ENCODE measurements at places on chromosomes 16 and 17.

DNA sequence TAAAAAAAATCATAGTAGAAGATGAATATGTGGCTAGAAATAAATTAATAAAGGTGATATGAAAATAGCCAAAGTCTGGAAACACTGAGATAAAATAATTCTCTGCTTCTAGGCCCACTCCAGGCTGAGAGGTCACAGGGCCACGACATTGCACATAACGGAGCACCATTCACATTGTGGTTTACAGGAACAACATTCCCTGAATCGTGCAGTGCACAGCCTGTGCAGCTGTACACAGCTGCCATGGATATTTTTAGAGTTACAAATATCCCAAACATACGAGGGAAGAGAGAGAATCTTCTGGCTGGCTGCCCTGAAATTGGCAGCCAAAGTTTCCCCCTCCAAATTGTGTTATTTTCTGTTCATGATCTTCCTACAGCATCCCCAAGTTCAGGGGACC, 68.8 kb downstream of the GSG1L start:
- DNase-seq: no peak

GRCh38 chr16:57906382-57907316, 64.3 kb downstream of the CNGB1 start:
- no peak for DNase-seq

DNA sequence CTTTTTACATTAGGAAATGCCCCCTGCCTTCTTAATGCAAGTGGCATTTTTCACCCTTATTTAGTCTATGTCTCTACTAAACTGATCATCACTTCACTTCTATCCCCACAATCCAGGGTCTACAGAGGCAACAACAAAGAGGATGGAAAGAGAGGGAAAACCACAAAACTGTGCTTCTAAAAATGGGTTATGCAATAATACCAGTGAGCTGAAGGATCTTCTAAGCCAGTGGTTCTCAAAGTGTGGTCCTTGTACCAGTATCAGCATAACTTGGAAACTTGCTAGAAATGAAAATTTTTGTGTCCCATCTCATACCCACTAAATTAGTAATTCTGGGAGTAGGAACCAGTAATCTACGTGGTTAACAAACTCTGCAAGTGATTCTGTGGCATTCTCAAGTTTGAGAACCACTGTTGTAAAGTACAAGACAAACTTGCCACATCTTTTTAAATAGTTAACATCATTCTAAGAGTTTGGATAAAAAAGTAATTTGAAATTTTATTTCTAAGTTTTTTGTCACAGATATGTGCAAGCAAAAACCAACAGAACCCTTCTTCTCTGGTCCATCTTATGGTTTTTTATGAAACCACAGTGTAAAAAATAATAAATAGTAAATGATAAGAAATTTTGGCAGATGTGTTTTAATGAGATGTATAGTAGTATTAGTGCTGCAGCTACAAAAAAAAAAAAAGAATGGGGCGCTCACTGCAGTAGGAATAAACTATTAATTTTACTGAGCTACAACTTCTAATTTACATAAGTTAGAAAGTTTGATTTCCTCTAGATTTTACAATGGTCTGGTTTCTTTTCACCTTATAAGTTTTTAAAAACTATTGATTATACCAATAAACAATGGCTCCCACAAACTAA, 16.2 kb downstream of the CDC27 start:
- peak; percentile 9 for DNase-seq

- DNase-seq: peak; percentile 32
Observed at GRCh38 chr17:59389066-59389465, 57.6 kb downstream of the YPEL2 start.

- no peak for DNase-seq
Observed at GRCh38 chr16:78972006-78972405, 628.5 kb downstream of the MAF start.

DNA sequence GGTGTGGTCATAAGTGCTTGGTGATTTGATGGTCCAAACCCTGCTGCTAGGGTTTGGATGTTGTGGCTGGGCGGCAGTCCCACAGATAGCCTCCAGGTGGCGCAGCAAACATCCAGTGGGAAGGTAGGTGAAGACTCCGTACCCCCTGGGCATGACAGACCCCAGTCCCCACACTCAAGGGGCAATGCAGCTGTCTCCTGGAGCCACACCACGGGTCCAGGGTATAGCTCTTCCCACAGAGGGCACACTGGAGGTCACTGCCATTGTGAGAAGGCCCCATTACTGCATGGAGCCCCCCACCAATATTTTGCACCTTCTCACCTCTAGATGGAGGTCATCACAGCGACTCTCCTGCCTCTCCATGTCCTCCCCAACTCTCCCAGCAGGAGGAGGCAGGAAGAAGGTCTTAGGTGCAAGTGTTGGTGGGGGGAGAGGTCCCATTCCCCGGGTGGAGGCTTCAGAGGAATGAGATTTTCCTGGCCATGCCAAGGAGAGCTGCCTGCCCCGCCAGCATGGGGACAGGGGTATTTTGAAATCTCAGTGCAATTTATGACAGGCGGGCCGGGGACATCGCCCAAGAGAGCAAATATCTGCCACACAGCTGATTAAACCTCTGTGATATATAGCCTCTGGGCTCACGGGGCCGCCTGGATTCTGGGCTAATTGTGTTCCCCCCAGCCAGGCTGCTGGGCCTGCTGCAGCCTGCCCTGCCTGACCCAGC, 17.1 kb upstream of the C17orf113 start:
- peak; percentile 32 for DNase-seq

GRCh38 chr16:23283571-23283970, 18.5 kb upstream of the SCNN1B start:
- no peak for DNase-seq

GRCh38 chr17:37117373-37118142, 168.8 kb downstream of the AATF start:
- DNase-seq: no peak

DNA sequence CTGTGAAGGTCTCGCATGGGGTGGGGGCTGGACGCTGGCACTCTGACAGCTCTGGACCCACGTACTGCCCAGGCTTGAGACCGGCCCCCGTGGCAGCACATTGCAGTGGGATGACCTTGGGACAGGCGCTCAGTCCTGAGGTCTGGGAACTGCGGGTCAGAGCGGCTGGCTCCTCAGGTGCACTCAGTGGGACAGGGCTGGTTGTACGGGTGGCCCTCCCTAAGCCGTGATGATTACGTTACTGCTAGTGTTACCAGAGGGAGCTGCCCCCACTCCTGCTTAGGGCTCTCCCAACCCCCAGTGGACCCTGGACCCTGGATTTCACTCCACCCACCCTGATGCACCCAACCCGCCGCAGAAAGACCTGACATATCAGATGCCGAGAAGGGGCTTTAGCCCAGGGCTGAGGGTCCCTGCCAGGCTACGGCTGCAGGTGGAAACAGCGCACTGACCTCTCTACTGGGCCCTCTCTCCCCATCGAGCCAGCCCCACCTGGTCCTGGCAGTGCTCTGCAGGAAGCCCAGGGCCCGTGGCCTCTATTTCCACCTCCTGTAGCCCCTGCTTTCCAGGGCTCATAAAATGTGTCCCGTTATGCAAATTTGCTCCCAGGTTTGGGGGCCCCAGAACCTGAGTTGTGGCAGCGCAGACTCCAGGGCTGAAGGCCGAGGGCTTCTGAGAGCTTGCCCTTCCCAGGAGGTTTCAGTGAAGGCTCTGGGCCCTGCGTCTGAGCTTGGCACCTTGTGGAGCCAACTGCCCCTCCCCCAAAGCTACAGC, 77.2 kb downstream of the RTN4RL1 start:
- no peak for DNase-seq

DNA sequence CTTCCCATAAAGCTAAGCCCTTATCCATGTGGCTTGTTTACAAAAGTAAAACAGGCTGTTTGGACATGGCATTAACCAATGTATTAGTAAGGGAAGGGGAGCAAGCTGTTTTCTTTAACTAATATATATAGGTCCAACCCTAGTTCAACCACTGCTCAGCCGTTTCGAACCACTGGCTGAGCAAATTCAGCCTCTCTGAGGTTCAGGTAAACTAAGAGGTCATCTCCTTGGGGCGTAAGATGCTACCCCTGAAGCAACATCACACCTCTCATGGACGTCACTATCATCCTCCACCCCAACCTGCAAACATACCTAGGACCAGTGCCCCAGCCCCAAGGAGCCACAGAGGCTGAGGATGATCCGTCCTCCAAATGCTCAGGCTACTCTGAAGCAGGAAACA, 45.2 kb downstream of the ANKRD11 start:
- no peak for DNase-seq

DNA sequence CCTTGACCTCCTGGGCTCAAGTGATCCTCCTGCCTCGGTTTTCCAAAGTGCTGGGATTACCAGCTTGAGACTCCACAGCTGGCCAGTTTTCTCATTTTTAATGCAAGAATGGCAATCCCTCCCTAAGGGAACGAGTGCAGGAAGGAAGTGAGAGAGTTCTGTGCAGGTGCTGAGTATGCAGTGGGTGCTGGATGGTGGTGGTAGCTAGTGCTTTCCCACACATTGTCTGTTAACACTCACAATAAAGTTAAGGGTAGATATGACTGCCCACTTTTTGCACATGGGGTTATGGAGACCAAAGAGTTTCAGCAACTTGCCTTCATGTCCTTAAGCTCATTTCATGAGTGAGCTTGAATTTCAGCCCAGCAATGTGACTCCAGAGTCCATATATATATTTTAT, 18.5 kb downstream of the RGS9 start:
- DNase-seq: no peak

DNA sequence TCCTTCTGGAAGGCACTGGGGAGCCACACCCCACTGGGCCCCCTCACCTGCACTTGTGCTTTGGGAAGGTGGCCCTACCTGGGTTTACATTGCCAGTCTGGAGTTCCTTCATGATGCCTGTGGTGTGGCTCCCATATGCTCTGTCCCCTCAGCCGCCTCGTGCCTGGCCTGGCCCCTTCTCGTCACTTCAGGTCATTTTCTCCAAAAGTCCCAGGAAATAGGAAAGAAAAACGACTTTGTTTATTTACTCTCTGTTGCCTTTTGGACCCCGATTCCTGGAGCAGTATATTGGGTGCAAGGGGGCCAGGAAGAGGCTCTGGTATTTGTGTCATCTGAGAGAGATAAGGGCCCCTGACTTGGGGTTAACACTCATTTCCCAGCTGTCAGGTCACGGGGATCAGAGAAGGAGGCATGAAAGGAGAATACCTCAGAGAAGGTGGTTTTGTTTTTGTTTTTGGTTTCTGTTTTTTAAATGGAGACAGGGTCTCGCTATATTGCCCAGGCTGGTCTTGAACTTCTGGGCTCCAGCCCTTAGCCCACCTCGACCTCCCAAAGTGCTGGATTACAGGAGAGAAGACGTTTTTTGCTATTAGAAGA, 4.7 kb downstream of the SOCS3 start:
- no peak for DNase-seq

- DNase-seq: no peak
Observed at GRCh38 chr17:32492264-32492589, 5.4 kb downstream of the CDK5R1 start.

DNA sequence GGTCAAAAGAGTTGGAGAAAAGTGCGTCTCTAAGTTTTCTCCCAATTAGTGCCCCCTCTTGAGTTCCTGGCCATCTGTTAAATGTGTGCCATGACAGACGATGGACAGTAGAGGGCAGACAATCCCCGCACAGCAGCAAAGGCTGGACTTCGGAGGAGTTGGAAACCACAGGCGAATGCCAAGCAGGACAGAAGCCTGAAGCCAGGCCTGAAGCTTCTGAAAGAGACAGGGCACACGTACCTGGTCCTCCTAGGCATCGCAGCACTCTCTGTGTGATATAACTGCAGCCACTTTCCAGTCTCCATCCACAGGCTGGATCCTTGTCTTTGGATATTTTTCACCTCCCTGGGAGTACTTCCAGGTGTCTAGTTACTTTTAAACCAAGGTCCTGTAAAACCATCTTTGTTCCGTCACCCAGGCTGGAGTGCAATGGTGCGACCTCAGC, 14.5 kb downstream of the C17orf100 start:
- DNase-seq: peak; percentile 74

- DNase-seq: peak; percentile 44
Observed at GRCh38 chr16:10122546-10122945, 59.7 kb downstream of the GRIN2A start.

DNA sequence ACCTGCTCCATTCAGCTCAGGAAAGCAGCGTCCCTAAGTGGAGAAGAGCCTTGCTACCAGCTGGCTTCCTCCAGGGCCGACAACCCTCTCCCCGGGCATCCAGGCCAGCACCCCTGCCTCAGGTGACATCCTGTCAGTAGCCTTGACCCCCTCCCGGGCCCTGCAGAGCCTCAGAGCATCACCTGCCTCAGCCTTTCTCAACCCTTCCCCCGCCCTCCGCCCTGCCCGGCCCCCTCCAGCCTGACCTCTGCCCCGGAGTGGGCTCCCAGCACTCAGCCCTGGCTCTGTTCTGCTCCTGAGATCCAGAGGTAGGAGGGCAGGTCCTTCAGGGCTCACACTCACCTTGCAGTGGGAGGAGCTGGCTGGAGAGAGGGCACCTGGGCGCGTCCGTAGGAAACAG, 73.8 kb upstream of the METRNL start:
- no peak for DNase-seq

- peak; percentile 41 for DNase-seq
Observed at GRCh38 chr16:4477966-4478365, 1.8 kb downstream of the HMOX2 start.

GRCh38 chr16:86217891-86218270, 292.4 kb upstream of the FOXF1 start:
- no peak for DNase-seq

DNA sequence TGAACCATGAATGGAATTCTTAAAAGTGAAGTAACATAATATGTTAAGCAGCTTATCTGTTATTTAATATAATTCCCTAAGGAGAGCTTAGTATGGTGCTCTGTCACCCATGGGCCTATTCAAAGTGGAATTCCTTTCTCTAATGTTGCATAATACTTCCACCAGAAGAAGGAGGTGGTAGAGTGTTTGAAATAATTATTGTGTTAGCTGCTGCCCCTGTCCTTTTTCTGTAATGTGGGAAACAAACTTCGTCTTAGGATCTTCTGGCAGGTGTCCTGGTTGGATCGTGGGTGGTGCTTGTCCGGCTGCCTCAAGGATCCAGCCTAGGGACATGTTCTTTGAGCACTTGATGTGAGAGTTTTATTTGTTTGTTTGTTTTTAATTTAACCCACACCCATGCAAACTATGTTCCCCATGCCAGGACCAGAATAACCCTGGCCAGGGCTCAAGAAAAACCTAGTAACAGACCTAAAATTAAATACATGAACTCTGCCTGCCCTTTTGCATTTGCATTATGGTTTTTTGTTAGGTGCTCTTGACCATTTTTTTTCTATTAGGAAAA, 46.1 kb downstream of the ZNRF1 start:
- DNase-seq: peak; percentile 46

GRCh38 chr17:17871913-17872312, 35.1 kb upstream of the SREBF1 start:
- no peak for DNase-seq

GRCh38 chr17:73562896-73563295, 81.3 kb downstream of the SDK2 start:
- DNase-seq: no peak

DNA sequence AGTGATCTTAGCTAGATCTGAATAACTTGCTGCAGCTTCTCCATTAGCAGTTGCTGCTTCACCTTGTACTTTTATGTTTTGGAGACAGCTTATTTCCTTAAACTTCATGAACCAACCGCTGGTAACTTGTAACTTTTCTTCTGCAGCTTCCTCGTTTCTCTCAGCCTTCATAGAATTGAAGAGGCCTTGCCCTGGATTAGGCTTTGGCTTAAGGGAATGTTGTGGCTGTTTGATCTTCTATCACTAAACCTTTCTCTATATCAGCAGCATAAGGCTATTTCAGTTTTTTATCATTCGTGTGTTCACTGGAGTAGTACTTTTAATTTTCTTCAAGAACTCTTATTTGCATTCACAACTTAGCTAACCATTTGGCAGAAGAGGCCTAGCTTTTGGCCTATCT, 21.5 kb upstream of the TMEM92 start:
- DNase-seq: no peak
